ENCODE measurements at places on chromosomes 12 and 14.
A peak's percentile ranks its signal among the peaks of the same experiment; 100 is the strongest.

DNA sequence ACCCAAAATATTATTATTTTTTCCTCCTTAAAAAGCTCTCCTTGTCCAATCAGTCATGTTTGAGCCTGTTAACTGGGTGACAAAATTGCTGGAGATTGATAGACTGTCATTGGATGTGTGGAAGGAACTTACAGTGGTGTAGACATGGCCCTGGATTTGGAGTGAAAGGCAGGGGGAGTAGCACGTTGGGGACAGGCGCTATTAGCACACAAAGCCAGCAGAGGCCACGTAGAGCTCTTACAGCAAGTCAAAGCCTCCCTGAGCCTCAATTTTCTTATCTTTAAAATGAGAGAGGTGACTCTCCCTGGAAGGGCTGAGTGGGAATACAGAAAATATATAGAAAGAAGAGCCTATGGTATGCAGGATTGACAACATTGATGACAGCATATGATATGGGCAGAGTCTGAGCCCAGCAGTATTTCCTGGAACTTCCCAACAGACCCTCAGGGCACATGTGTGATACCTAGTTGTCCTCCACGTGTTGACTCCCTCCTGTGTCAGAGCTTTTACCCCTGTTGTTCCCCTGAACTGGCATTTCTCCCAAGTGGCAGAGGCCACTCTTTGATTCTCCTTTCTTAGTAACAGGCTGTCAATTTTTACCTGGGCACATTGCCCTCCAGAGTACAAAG is 504.9 kb downstream of the VRK1 start:
- DNase-seq = no peak

- no peak for DNase-seq
Observed at GRCh38 chr14:90857866-90858265, 41.6 kb upstream of the TTC7B start.

- DNase-seq = no peak
Observed at GRCh38 chr12:10178821-10179220, at the start of gene TMEM52B. TMEM52B (plus strand) TSS chr12:10179032; CDS start chr12:10179575, 543 bp downstream.

DNA sequence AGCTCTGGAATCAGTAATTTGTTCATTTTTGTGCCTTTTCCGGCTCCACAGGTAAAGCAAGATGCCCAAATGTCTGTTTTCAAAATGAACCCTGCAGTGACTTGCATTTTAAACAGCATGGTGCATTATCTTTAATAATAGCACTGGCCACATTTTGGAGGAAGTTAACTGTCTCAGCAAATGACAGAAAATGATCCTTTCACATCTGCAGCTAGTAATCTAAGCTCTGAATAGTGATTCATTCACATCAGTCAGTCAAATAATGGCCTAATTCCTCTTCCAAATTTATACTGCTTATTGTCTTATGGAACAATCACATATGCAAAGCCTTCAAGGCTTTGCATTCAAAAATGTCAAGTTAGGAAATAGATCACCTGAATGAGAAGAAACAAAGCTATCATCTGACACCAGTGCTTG is 75.6 kb downstream of the PPM1H start:
- DNase-seq = no peak

- DNase-seq = peak; percentile 41
Observed at GRCh38 chr12:102769323-102769916, 147.6 kb downstream of the PAH start.

DNA sequence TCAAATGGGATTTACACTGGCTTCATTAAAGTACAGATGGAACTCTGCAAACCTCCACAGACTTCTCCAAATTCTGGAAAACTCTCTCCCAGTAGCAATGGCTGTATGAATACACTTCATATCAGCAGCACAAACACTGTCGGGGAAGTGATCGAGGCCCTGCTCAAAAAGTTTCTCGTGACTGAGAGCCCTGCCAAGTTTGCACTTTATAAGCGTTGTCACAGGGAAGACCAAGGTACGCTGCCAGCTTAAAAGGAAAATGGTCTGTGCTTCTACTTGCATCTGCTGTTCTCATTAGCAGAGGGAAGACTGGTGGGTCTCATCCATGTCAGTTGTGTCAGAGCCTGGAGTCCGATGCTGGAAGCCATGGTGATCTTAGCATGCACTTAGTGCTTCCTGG is 71.0 kb downstream of the GNS start:
- no peak for DNase-seq

GRCh38 chr14:99937475-99938244 is 127.6 kb upstream of the EVL start:
- no peak for DNase-seq

GRCh38 chr14:24988760-24989159 is 61.2 kb downstream of the STXBP6 start:
- DNase-seq = no peak

- no peak for DNase-seq
Observed at GRCh38 chr14:59228421-59228820, 40.0 kb downstream of the DAAM1 start.

- DNase-seq = peak; percentile 41
Observed at GRCh38 chr14:35073486-35073885, 27.4 kb downstream of the FAM177A1 start.

GRCh38 chr12:18747895-18748294 is 10.0 kb downstream of the CAPZA3 start:
- no peak for DNase-seq

- no peak for DNase-seq
Observed at GRCh38 chr12:98669751-98670150, 24.7 kb downstream of the APAF1 start.

- DNase-seq = no peak
Observed at GRCh38 chr12:39351153-39351552, 91.8 kb downstream of the KIF21A start.

DNA sequence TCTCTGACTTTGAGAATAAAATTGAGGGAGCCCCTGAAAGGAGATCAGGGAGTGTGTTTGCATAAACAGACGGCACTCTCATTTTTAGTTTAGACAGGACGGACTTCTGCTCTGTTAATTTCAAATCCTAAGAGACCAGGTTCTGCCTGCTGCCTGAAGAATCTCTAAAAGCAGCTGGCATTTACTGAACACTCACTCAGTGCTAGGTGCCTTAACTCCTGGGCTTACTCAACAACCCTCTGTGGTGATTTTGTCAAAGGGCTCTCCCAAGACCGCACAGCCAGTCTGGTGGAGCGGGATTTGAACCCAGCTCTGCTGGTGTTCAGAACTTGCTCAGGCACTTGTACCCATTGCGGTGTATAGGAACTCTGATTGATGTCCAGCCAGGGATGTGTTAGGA is 2.2 kb downstream of the ORAI1 start:
- no peak for DNase-seq

GRCh38 chr12:104549815-104550480 is 93.2 kb downstream of the CHST11 start:
- no peak for DNase-seq

DNA sequence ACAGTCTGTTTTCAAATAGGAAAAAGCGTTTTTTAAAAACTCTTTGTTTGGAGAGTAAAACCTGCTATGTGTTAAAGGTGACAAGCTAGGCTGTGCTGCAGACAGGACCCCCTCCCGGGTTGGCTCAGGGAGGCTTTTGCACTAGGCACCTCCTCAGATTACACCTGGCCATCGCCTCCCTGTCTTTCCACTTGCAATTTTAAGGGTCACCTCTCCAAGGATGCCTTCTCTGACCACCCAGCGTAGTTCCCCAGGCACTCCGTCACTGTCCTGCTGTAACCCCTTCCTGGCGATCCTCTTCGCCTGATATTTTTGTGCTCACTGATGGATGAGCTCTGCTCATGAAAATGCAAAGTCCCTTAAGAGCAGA is 80.7 kb downstream of the NTF3 start:
- no peak for DNase-seq

- DNase-seq = no peak
Observed at GRCh38 chr14:70077720-70078119, 111.0 kb downstream of the SLC8A3 start.

DNA sequence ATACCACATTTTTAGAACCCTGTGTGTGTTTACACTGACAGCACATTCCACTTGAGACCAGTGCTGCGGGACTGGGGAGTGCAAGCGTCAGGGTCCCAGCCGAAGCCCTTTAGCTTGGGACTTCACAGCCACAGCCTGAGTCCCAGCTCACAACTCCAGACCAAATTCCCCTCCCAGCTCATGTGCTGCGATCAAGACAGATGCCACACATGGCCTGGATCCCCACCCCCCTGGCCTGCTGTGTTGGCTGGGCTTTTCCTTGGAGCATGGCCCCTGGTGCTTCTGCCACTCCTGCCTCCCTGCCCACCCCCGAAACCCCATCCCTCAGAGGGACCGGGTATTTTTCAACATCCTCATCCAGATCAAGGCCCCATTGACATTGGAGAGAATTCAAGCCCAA is 63.7 kb downstream of the WDR20 start:
- DNase-seq = no peak

GRCh38 chr12:52535574-52535973 is 15.4 kb upstream of the KRT5 start:
- no peak for DNase-seq

DNA sequence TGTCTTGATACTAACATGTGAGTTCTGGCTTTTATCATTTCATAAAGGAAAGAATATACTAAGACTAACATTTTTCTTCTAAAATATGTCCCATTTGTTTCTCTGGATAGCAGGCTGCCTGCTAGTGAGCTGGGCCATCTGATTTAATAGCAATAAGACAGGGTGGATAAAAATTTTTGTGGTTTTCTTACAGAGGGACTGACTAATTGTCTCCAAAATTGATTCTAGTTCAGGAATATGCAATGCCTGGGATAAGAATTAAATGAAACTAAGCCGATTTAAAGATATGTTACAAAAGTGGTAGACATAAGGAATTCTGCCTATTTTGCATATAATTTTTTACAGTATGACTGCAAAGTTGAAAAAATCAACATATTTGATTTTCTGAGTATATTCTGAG is 252.9 kb upstream of the NAV3 start:
- no peak for DNase-seq

GRCh38 chr12:102503056-102503681 is 22.8 kb upstream of the IGF1 start:
- DNase-seq = no peak

DNA sequence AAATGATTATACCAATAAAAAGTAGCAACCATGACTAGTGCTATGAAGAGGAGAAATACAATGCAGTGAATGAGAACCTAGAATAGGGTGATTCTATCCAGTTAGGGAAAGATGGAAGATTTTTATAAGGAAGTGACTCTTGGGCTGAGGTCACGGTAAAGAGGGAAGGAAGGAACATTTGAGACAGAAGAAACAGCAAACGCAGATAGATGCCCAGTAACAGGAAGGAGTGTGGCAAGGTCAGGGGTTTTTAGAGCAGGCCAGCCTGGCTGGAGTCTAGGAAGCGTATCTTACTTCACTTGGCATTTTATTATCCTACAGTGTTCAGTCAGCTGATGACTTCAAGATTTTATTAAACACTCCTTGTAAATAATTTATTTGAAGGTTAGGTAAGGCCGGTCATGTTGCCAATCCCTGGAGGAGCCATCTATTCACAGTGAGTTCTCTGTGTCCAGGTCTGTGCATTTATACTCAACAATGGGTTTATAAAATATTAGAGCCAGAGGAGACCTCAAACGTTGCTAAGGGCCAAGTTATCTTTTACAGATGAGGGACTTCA is 170.6 kb downstream of the PRKCH start:
- no peak for DNase-seq

GRCh38 chr12:93670104-93670503 is 7.1 kb upstream of the CRADD start:
- DNase-seq = no peak

- DNase-seq = no peak
Observed at GRCh38 chr12:31588976-31589375, 2.0 kb downstream of the DENND5B start.

DNA sequence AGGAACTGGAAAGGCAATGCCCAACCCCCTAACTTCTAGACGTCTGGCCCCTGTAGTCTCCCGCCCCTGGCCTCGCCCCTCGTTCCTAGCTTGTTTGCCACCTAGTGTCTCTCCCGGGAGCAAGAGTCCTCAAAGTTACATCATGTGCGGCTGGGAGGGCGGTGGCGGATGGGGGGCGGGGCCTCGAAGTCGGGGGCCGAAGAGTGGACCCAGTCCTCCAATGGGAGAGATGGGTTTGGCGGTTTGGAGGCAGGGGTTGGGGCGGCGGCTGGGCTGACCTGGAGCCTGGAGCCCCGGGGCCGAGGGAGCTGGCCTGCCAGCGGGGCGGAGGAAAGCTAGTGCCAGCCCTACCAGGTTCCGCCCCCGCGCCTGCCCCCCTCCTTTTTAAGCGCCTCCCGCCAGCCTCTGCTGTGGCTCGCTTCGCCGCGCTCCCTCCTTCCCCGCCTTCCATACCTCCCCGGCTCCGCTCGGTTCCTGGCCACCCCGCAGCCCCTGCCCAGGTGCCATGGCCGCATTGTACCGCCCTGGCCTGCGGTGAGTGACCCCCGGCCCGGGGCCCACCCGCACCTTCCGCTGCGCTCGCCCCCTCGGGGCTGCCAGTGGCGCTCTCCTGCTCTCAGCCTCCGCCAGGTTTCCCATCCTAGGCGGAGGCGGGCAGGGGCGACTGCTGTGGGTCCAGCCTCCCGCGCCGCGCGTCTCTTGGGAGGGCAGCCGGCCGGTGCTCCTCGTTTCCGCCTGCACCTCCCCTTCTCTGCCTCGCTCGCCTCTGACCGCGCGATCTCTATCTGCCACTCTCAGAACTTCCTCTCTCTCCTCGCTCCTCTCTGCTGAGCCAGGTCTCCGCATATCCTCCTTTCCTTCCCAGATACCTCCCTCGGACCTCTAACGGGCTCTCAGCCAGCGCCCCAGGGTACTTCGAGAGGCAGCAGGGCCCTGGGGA is at the start of gene PCK2:
Gene PCK2, plus strand, starts transcription at position 411 of the 940 bp plus-strand sequence. Its CDS starts 95 bp downstream, at position 506.
- DNase-seq = peak; percentile 51

GRCh38 chr12:5429741-5430557 is 2.0 kb upstream of the NTF3 start:
- DNase-seq = no peak

- no peak for DNase-seq
Observed at GRCh38 chr12:119301379-119301778, 33.1 kb upstream of the CCDC60 start.

DNA sequence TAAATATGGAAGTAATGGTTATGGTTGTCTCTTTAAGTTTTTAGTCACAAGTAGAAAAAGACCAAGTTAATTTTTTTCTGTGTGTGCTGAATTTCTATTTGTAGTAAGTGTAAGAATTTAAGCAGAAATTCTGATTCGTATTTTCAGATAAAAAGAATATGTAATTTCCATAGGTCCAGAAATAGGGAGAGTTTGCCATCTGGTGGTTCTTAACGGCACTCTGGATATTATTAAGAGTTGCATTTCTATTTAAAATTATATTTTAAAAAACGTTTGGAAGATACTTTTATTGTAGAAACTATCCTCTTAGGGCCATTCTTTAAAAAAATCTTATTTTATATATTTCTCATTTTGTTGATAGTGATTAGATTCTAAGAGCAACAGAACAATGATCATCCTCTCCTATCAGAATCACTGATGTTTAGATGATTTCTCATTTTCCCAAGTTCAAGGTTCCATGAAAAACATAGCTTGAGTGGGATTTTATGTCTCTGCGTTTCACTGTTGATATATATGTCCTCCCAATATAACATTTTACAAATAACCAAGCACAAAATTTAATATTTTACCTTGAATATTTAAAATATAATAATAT is 88.3 kb downstream of the LRRK2 start:
- DNase-seq = no peak

- DNase-seq = no peak
Observed at GRCh38 chr12:26338586-26339572, 143.5 kb downstream of the SSPN start.

GRCh38 chr14:29321646-29322045 is 555.1 kb downstream of the FOXG1 start:
- DNase-seq = no peak

- no peak for DNase-seq
Observed at GRCh38 chr12:32603858-32604257, 75.2 kb upstream of the DNM1L start.

- peak; percentile 57 for DNase-seq
Observed at GRCh38 chr12:2944401-2945047, 14.7 kb upstream of the TEAD4 start.
